Cortex of kidney (tissue), 1 donor: ENCODE measurements at places on chromosomes 11 and 22.

GRCh38 chr11:104151404-104152204, 12.3 kb downstream of the PDGFD start:
- no peak for DNase-seq

GRCh38 chr11:13366266-13367026, 88.9 kb downstream of the BMAL1 start:
- no peak for DNase-seq

- DNase-seq: no peak
Measured at GRCh38 chr22:40436505-40437431, 66.4 kb downstream of the SGSM3 start.

GRCh38 chr11:40302669-40303068, 1156.8 kb downstream of the LRRC4C start:
- DNase-seq: no peak

DNA sequence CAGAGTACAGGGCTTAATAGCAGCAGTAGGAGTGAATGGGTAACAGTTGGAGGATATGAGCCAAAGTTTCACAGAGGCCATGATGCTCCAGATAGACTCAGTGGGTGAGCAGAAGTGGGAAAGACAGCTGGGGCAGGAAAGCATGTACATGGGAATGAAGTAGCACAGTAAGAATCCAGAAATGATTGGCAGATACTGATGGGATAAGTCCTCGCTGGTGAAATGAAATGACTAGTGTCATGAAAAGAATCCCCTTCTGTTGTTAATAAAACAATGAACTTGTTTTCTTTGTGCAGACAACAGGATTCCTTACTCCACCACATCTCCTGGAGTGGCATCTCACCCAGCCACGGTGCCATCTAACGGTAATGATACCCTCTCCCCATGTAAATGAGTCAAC, 17.4 kb upstream of the PANX1 start:
- DNase-seq: no peak

GRCh38 chr11:121459413-121460017, 6.7 kb upstream of the SORL1-AS1 start:
- DNase-seq: no peak

- DNase-seq: no peak
Measured at GRCh38 chr11:17813391-17814059, 78.9 kb downstream of the KCNC1 start.

DNA sequence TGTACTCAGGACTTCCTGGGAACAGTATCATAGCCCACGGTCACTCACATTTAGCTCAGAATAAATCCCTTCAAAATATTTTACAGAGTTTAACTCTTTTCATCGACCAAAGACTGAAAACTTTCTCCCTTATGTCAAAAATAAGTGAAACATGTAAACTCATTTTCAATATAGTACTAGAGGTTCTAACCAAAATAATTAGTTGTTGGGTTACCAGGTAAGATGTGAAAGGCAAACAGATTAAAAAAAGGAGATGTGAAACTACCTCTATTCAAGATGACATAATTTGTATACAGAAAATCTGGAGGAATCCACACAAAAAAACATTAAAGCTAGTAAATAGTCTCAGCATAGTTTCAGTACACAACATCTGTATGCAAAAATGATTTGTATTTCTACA, 20.3 kb downstream of the XKR3 start:
- no peak for DNase-seq

DNA sequence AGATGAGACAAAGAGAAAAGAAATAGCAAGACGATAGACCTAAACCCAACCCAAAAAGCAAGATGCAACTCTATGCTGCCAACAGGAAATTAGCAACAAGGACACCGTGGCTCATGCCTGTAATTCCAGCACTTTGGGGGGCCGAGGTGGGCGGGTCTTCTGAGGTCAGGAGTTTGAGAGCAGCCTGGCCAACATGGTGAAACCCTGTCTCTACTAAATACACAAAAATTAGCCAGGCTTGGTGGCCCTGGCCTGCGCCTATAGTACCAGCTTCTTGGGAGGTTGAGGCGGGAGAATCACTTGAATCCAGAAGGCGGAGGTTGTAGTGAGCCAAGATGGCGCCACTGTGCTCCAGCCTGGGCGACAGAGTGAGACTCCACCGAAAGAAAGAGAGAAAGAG, 24.3 kb upstream of the IL10RA start:
- DNase-seq: no peak

DNA sequence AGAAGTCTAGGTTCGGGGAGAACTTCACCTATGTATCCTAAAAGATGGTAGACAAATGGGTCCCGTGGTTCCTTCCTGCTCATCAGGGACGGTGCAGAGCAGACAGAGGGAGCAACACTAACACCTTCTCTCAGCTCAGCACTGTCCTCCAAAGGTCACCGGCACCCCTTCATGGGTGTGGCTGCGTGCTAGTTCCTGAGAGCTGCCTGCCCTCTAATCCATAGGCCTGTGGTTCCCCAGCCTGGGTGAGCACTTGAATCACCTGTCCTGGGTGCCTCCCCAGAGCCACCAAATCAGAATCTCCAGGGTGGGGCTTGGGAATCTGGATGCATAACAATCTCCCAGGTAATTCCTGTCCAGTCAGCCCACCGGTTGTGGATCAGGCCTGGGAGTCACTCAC, 113.9 kb upstream of the TMEM45B start:
- DNase-seq: no peak

GRCh38 chr11:117220568-117220967, 11.3 kb downstream of the PCSK7 start:
- no peak for DNase-seq

DNA sequence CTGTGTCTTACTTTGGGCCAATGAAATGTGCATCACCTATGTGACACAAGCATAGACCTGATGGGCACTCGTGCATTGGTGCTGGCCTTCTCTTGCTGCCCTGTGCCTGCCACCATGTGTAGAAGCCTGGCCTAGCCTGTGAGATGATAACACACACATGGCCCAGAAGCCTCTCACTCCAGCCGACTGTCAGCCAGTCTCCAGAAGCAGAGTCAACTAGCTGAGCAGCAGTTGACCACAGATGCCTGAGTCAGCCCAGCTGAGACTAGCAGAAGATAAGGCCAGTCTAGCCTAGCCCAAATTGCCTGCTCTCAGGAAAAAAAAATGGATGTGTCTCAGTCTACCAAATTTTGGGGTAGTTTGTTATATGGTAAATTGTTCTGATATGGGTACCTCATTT, 46.2 kb downstream of the CSNK2A3 start:
- no peak for DNase-seq

- no peak for DNase-seq
Measured at GRCh38 chr11:94933223-94934130, 39.9 kb downstream of the CWC15 start.

DNA sequence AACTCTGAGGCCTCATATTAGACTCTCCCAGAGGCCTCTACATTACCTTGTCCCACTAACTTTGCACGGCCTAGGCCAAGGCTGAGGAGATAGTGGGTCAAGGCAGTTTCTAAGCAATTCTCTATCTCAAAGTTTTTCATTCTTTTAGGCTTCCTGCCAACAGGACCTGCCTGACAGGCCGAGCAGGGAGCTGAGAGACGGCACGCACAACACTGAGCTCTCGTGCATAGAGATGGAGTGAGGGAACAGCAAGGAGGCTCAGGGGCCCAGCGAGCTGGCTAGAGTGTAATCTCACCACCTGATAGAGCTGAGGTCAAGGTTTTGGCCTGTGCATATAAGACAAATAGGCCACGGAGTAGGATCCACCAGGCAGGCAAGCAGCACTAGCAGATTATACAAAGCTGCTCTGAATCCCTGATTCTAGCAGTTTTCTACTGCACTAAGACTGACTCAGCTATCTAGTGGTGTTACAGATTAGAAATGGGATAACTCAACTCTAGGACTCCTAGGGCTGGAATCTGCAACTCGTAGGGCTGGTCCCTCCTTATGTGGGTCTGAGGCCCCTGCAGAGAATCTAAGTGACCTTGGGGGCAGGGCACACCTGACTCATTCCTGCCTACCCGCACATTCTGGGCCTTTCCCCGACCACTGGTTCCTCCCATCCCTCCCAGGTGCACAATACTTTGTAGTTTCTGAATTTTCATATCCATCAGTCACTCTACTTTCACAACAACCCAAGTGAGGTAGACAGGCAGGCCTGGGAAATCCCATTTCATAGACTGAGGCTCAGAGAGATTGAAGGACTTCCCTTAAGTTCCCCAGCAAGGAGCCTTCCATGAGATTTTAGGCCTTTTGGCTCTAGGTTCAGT, 1.7 kb downstream of the CYB5R2 start:
- no peak for DNase-seq

- no peak for DNase-seq
Measured at GRCh38 chr11:87484566-87484965, 446.8 kb downstream of the TMEM135 start.
